A172 (cell line): ENCODE measurements at places on chromosomes 5 and 9. TPM values are rescaled to one million over a fixed set of nuclear protein-coding genes. Genes with fewer than 3 reads are reported as not detected.

DNA sequence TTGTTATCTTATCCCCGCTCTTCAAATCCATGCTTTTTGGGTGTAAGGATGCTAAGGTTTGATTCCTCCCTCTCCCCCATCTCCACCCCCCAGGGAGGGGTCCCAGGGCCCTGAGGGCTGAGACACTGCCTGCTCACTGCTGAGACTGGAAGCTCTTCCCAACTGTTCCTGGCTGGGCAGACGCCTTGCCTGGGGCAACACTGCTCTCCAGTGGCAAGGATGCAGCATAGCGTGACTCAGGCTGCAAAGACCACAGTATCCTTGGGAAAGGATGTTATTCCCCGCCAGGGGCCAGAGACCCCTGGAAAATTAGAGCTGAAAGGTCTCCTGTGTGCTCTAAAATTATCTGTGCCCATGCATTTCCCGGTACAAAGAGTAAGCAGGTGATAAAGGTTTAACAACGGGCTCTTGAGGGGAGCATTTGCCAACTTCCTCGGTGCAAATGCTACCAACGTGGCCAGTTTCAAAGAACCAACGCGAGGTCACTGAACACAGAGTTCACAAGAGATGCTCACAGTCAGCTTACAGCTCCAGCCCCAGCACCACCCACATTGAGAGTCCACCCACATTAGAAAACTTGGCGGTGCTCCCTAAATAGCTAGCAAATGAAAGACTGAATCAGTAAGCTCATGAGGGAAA is 271.9 kb downstream of the NSG2 start:
- peak; percentile 69 for DNase-seq

- DNase-seq: peak; percentile 46
These were observed at the start of gene ADAMTSL1 for GRCh38 chr9:18473652-18474279. TSS of gene ADAMTSL1 (plus strand) at chr9:18474153. CDS start at chr9:18474233, 80 bp downstream.

DNA sequence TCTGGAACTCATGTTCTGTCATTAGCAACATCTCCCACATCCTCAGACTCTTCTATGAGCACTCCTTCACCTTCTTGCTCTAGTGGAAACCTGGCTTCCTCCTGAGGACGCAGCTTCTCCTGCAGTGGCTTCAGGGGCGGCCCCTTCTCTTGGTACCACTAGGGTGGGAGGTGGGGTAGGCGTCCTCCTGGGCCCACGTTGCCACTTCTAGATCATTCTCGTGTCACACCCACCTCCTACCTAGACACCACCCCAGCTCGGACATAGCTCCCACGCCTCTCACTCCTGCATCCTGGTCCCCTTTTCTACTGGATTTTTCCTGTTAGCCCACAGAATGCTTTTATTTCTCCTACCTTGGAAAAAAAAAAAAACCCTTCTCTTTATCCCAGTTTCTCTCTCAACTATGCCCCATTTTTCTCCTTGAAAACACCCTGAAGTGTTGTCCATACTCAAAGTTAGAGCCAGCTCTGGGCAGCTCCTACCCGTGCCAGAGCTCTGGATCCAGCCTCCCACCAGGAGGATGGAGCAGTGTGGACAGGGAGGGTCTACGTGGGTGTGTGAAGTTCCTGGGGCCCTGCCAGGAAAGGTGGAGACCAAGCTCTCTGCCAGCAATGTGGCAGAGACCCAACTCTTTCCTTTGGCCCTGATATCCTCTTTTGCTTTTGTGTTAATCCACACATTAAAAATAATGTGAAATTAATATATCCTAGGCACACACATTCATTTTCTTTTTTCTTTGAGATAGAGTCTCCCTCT is 179.2 kb downstream of the HSPA4 start:
- no peak for DNase-seq

DNA sequence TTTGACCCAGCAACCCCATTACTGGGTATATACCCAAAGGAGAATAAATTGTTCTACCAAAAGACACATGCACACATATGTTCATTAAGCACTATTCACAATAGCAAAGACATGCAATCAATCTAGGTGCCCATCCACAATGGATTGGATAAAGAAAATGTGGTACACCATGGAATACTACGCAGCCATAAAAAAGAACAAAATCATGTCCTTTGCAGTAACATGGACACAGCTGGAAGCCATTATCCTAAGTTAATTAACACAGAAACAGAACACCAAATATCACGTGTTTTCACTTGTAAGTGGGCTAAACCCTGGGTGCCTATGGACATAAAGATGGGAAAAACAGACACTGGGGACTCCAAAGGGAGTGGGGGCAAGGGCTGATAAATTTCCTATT is 46.6 kb downstream of the KLHL3 start:
- DNase-seq: no peak

GRCh38 chr9:84759300-84759750 is 89.8 kb downstream of the NTRK2 start:
- DNase-seq: no peak

DNA sequence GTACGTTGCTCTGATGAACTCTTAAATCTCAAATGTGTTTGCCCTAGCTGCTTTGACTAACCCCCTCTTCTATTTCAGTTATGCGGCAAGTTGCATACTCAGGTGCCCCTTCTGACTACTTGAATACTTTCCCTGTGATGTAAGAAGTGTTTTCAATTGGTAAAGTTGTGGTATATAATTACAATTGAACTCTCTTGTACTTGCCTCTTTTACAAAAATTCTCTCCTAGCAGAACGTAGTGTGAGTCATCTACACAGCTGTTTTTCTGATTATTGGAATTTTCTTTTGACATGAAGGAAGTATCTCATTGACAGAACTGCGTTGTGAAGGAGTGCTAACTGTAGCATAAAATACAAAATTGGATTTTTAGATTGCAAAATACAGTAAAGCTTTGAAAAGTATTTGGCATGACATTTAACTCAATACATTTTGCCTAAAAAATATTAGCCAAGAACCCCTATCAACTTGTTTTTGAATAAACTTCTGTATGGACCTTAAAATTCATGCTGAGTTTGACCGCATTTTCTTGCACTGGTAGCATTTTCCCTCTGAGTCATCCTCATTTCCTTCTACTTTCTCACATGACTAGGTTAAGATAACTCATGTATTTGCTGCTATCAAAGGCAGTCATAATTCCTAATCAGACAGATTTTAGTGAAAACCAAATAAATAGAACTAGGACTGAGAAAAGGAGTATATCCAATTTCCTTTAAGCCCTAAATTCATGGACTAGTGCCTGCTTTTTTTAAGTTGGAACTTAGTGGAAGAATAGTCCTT is 6.3 kb downstream of the CRHBP start:
- peak; percentile 85 for DNase-seq

DNA sequence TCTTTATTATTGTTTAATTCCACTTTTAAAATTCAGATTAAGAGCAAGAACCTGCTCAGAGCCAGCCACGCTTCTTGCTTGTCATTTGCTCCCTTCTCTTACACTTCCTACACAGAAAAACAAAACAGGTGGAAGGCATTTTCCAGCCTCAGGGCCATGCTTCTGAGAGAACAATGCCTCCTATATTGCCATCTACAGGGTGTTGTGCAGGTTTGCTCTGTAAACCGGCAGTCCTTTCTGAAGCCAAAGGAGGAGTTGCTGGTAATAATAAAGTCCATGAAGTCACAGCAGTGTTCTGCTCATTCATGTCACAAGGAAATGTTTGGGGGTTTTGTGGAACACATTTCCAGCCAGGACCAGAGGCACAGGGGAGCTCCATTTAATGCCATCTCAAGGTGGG is 16.1 kb upstream of the PRLR start:
- no peak for DNase-seq

- DNase-seq: no peak
These were observed 2.0 kb upstream of the PFN3 start for GRCh38 chr5:177402271-177403043.

GRCh38 chr5:42606464-42606869 is 150.2 kb upstream of the CCDC152 start:
- DNase-seq: no peak

DNA sequence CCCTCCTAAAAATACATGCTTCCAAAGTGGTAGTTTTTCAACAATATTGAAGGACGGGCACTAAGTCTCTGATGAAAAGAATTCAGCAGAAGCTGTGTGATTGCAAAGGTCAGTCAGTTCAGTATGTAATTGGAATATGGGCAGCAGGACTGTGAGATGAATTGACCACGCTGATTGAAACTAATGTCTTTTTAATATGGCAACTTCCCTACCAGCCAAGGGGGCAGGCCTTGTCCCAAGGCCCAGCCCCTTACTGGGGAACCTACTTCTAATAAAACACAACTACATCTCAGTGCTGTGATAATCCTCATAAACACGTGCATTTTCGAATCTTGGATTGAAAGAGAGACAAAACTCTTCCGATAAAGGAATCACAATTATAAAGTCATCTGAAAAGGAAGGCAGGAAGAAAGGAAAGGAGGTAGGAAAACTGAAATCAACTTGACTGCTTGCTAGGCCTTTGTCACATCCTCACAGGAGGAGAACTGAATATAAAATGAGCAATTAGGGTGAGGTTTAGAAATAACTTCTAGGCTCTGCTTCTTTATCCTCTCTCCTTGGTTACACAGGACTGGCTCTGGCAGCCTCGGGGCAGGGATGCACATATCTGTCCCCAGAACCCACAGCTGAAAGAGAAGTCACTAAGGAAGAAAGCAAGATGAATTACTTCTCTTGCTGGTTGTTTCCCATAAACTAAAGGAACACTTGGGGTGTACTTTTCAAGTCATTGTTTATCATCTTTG is 281.9 kb downstream of the GLIS3 start:
- no peak for DNase-seq

DNA sequence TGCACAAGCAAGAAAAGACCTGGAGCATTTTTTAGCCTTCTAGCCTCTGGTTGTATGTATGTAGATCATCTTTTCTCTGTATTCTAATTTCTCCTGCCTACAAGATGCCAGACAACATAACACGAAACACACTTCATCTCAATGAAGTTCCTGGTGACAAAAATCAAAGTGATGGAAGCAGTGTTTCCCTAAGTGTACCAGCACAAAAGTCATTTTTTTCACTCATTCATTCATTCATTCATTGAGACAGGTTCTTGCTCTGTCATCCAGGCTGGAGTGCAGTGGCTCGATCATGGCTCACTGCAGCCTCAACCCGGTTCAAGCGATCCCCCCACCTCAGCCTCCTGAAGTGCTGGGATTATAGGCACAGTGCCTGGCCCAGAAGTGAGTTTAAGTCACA is 71.5 kb upstream of the SAP30L start:
- no peak for DNase-seq

DNA sequence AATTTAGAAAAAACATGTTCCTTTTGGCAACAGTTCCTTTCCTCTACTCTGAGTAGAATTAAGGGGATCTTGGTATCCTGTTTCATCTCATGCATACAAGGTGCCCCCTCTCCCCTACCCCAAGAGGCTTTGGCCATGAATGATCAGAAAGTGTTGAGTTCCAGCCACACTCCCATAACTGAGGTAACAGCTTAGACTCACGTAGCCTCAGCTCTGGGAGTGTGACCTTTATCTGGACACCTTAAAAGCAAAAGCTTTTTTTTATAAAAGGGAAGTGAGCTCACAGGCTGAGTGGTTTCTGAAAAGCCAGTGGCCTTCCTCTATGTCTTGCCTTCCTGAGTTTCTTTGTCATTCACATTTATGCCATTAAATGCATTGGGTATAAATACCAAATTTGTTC is 900 bp upstream of the HAVCR2 start:
- no peak for DNase-seq

DNA sequence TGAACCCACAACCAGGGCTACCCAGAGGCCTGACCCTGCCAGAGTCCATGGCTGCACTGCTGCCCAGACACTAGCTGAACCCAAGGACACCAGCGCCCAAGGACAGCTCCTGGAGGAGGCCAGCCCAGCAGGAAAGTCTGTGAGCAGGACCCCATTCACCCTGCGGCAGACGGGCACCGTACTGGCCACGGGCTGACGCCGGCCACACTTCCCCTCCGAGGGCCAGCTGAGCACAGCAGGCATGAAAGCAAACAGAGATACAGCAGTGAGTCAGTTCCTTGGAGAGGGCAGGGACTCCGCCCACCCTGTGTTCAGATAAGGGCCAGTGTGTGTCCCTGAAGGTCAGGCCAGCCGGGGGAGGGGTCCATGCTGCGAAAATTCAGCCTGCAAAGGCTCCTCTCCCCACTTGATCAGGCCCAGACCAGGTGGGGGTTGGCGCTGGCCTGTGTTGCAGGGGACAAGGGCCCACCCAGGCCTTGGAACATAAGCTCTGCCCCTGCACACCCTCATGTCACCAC is 3.2 kb downstream of the RNF208 start:
- peak; percentile 92 for DNase-seq

- peak; percentile 90 for DNase-seq
These were observed 9.2 kb downstream of the ENC1 start for GRCh38 chr5:74631081-74631953.

DNA sequence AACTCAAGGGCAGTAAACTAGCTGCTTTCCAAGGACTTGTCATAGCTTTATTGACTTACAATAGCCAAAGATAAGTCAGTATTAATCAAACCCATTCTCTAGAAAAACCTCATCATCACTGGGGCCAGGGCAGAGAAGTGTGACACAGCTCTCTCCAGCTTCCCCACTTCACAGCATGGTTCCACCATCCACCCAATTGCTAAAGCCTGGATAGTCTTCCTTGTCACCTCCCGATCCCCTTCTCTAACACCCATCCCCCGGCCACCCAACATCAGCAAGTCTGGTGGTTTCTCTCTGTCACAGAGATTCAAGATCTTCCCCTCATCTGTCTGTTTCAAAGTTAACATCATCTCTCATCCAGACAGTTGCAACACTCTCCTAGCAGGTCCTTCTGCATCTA is 88.6 kb upstream of the GABRP start:
- DNase-seq: no peak

GRCh38 chr5:141476132-141476911 is 556 bp downstream of the PCDHGC3 start:
- DNase-seq: peak; percentile 70

DNA sequence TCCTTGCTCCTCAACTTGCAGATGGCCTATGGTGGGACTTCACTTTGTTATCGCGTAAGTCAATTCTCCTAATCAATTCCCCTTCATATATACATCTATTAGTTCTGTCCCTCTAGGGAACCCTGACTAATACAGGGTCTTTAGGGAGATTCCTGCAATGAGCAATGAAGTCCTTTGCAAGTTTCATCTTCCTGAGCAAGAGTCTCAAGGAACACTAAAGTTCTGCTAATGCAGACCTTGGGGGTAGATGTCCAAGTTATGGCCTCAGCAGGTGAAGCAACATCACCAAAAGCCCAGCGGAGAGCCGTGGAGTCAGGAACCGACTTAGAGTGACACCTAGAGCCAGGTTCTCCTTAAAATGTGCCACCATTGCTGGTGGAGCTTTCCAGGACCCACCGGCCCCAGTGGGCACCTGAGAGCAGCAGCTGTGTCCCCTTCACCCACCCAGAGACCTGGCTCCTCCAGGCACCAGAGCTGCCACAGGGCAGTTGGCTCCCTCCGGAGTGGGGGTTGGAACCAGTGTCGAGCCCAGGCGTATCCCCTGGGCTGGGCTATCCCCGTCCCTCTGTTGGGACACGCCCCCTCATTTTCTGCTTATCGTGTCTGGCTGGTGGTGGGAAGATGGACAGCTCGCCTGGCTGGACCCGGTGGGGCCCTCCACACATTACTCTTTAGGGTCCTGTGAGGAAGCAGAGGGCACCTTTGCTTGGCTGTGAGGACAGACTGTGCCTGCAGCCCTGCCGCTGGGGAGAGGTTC is 10.9 kb upstream of the FCN1 start:
- no peak for DNase-seq

- DNase-seq: no peak
These were observed 7.4 kb downstream of the ZDHHC11B start for GRCh38 chr5:776862-777711.

- DNase-seq: no peak
These were observed 49.6 kb downstream of the SERINC5 start for GRCh38 chr5:80206282-80206681.

- DNase-seq: peak; percentile 89
These were observed 3.0 kb upstream of the FAM13B start for GRCh38 chr5:138035605-138036537.

Gene LAMC3
- total RNA-seq: 1.0 and 1.4 TPM in 2 replicates

Gene F2RL1
- total RNA-seq: 1.7 and 2.3 TPM in 2 replicates

Gene CCNJL
- 10.5 and 15.2 TPM in 2 replicates for total RNA-seq

Gene LRRC19
- total RNA-seq: not detected in 2 replicates

Gene GRM6
- total RNA-seq: not detected in 2 replicates
